ENCODE measurements at places on chromosomes 4 and X.

DNA sequence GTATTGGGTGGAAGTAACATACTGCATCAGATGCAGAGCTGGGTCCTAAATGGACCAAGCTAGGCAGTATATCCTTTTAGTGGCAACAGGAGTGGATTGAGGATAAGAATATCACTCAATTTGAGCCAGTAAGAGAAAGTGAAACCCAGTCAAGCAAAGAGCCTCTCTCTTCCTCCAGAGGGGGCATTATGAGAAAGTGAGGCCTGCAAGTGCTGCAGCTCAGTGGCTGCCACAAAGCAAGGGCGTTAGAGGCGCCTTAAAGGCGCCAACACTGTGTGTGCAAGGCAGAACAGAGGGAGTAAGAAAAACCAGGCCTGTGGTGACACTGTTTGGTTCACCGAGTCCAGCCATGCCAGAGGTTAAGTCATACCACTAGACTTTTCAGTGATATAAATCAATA is 17.5 kb downstream of the STX18 start:
- no peak for DNase-seq

GRCh38 chr4:100042235-100042634 is 92.2 kb upstream of the H2AZ1 start:
- no peak for DNase-seq

DNA sequence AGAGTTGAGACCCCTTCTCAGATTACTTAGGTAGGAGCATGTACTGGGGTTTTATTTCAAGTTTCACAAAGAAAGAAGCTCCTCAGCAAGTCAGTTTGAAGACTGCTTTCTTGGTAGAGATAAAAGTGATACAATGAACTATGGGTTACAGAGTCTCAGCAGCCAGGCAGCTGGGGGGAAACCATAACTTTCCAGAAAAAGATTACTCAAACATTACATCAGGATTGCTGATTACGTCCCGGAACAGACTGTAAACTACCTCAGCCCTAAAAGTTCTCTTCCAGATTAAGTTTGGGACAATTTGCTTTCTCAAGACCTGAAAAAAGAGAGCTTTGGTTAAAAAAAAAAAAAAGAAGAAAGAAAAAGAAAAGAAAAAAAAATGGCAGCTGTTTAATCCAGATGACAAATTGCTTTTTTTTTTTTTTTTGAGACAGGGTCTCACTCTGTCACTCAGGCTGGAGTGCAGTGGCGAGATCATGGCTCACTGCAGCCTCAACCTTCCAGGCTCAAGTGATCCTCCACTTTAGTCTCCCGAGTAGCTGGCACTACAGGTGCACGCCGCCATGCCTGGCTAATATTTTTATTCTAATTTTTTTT is 16.6 kb downstream of the SAT1 start:
- DNase-seq, result no peak

- DNase-seq, result no peak
Observed at GRCh38 chrX:39556056-39556455, 541.7 kb downstream of the BCOR start.

GRCh38 chr4:40514497-40514951 is 115.1 kb downstream of the RBM47 start:
- no peak for DNase-seq

GRCh38 chr4:76957004-76957738 is 7.6 kb downstream of the SEPTIN11 start:
- no peak for DNase-seq

- no peak for DNase-seq
Observed at GRCh38 chr4:54238389-54238788, 9.3 kb downstream of the PDGFRA start.

DNA sequence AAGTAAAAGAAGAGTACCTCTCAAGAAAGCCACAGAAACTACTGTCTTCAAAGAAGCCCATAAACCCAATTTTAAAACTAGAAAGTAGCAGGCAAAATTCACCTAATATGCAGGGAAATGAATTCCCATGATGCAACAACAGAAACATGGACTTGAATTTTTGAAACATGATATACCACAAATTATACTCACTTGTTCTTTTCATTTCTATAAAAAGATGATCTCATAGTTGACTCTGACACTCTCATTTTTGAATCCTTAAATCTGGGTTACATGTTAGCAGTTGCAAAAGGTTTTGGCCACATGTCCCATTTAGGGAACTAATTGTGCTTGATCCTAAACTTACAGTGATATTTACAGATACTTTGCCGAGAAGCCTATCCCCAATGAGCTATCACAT is 1130.8 kb downstream of the FAT4 start:
- DNase-seq, result no peak

DNA sequence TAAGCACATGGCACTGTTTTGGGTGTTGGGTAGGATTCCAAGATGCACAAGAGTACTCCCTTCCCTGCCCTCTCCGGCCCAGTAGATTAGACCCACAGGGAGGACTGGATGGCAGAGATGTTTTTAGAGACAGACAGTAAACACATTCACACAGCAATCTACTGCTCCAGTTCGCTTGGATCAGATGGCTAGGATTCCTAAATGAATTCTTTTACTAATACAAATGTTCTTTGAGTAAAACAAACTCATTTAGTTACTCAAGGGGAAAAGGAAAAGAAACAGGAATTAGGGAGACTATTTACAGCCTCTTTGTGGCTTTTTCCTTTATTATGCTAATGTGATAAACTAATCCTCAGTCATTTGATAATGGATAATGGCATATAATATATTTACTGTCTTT is 5.9 kb downstream of the SNX25 start:
- DNase-seq, result no peak

GRCh38 chrX:72392042-72392441 is 86.3 kb upstream of the CITED1 start:
- DNase-seq, result no peak

DNA sequence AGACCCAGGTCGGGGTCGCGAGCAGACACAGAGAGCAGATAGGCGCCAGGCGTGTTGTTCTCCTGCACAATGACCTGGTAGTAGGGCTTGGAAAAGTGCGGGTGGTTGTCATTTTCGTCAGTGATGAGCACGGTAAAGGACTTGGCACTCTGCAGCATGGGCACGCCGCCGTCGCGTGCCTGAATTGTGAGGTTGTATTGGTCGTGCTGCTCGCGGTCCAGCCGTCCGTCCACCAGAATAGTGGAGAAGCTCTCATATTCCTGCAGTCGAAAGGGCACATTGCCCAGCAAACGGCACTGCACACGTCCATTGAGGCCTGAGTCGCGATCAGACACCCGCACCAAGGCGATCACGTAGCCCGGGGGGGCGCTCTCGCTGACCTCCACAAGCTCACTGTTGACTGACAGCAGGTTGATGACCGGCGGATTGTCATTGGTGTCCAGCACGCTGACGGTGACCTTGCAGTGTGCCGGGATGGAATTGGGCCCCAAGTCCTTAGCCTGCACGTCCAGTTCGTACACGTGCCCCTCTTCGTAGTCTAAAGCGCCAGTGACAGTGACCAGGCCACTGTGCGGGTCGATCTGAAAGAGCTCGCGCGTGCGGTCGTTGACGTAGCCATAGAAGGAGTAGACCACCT is 2.8 kb downstream of the PCDH19 start:
- DNase-seq, result no peak

DNA sequence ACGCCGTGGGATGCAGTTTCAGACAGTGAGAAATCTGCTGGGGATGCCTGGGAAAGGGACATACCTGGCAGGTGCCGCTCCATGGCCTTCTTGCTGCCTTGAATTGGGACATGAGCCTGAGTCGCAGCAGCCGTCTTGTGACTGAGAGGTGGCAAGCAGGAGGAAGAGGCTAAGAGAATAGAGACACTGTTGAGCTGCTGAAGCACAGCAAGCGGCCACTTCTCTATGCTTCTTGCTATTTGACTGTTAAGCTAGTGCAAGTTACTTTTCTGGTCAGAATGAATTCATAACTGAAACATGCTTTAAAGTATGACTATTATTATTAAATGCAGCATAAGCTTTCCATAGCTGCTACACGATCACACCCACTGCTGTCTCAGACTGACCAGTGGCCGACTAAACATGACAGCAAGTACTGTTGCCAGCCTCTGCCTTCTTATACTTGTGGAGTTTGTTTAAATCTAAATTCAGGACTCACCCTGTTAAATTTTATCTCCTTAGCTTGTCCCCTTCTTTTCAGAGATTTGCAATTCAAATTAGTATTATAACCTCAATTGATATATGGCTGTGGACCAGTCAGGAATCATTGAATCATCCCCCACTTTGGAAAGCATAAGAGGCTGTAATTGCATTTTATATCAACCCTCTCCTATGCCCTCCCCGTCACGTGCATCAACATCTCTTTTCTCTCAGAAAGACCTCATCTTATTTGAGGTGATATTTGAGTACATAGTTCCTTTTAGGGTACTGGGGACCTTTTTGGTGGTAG is 24.8 kb upstream of the ACSL1 start:
- no peak for DNase-seq

GRCh38 chrX:154082396-154083125 is 15.0 kb downstream of the MECP2 start:
- DNase-seq, result no peak

GRCh38 chr4:177246641-177247584 is 62.8 kb upstream of the NEIL3 start:
- no peak for DNase-seq

- no peak for DNase-seq
Observed at GRCh38 chrX:124348182-124348581, 1.8 kb downstream of the SH2D1A start.

GRCh38 chr4:1232661-1233621 is 16.0 kb downstream of the CTBP1 start:
- DNase-seq, result no peak

- no peak for DNase-seq
Observed at GRCh38 chrX:143047511-143047910, 21.8 kb downstream of the SPANXN4 start.

GRCh38 chrX:41009850-41010846 is 75.1 kb upstream of the USP9X start:
- no peak for DNase-seq

GRCh38 chr4:139129206-139129605 is 47.8 kb downstream of the ELF2 start:
- no peak for DNase-seq

DNA sequence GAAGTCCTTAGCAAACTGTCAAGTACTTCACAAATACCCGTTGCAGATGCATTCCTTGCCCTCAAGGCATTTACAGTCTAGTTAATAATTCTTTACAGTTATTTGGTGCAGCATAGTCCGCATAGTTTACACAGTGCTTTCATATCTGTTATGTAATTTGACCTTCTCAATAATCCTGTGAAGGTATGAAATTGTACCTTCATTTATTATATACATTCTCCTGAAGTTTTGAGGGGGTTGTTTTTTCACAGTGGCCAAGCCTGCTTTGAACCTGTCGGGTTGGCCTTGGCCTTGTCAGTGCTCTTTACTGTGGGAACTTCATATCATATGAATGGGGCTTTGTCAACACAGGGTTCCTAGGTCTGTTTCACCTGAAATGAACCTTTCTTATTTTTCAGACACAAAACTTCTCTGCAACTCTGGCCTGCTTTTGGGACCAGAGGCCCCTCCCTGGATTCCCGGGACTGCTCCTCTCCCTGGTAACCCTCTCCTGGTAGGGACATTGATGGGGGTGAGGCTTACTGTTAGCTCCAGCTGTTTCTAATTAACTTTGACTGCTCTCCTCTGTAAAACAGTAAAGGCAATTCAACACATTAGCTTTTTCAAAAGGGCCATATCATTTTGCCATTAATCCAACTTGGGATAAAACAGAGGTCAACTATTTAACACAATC is 9.1 kb downstream of the IGFBP7 start:
- DNase-seq, result no peak

DNA sequence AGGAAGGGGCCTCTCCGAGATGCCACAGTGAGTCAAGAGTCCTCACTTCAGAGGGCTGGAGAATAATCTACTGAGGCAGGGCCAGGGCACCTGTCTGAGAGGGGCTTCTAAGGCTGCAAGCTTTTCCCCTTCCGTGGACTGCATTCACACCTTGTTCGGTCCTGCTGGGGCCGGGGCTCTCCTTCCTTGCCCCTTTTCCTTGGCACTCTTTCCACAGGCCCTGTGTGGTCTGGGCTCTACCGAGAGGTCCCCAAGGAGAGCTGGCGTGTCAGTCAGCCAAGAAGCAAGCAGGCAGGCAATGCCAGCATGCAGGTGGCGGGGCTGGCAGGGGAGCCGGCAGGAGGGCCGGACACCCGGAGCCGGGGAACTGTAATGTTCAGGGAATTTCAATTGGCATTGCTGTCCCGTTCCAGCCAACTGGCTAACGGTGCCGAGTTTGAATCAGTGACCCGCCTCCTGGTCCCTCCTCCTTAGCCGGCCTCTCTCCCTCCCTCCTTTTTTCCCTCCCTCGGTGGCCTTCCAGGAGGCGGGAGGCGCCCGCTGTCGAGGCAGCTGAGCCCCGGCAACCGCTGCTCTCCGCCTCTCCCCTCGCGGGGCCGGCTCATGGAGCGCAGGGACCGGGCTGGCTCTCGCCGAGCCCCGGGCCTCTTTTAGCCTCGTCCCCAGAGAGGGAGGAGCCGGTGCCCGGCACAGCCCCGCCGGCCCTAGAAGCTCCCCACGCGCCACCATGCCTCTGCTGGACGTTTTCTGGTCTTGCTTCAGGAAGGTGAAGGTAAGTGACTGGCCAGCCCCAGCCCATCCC is at the start of gene STARD8:
Gene STARD8 (plus strand): TSS at position 511 of the 802 bp plus-strand sequence. CDS start 217 bp downstream, at position 728.
- no peak for DNase-seq

DNA sequence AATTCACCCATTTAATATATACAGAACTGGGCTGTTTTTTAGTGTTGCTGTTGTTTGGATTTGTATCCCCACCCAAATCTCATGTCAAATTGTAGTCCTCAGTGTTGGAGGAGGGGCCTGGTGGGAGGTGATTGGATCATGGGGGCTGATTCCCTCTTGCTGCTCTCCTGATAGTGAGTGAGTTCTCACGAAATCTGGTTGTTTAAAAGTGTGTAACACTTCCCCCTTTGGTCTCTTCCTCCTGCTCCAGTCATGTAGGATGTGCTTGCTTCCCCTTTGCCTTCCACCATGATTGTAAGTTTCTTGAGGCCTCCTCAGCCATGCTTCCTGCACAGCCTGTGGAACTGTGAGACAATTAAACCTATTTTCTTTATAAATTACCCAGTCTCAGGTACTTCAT is 141.6 kb upstream of the AADAT start:
- DNase-seq, result no peak

GRCh38 chr4:87465739-87466366 is 43.5 kb downstream of the NUDT9 start:
- no peak for DNase-seq

GRCh38 chr4:89765966-89766365 is 71.0 kb downstream of the SNCA start:
- no peak for DNase-seq

- no peak for DNase-seq
Observed at GRCh38 chr4:102477657-102478056, 23.5 kb upstream of the NFKB1 start.

DNA sequence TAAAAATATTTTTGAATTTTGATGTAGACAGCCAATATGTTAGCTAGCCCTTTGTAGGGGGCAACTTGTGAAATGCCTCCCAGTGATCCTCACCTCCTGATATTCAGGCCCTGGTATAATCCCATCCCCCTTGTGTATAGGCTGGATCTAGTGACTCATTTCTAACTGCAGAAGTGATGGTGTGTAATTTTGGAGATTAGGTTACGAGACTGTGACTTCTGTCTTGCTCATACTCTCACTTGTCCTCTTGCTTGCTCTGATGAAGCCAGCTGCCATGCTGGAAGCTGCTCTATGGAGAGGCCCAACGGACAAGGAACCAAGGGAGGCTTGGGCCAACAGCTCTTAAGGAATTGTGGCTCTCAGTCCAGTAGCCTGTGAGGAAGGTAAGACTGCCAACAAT is 61.7 kb downstream of the GPR82 start:
- no peak for DNase-seq

GRCh38 chrX:95860127-95860526 is 824.5 kb upstream of the DIAPH2 start:
- DNase-seq, result no peak

- DNase-seq, result no peak
Observed at GRCh38 chrX:100895365-100896075, 21.4 kb upstream of the NOX1 start.

Data from stimulated activated CD8-positive, alpha-beta memory T cell treated with anti-CD3 and anti-CD28 coated beads, Interleukin-4, amount 100 ng/mL, for 1 hour (primary cell).